ENCODE measurements at places on chromosomes 3 and 15. TPM values are rescaled to one million over a fixed set of nuclear protein-coding genes. Genes with fewer than 3 reads are reported as not detected.

CNBP gene
- 169 TPM for total RNA-seq

USP50 gene
- 1.1 TPM for total RNA-seq

GRCh38 chr3:28308196-28308595, 40.3 kb upstream of the ZCWPW2 start:
- no peak for DNase-seq

EBLN2 gene
- total RNA-seq, result 11.1 TPM

DNA sequence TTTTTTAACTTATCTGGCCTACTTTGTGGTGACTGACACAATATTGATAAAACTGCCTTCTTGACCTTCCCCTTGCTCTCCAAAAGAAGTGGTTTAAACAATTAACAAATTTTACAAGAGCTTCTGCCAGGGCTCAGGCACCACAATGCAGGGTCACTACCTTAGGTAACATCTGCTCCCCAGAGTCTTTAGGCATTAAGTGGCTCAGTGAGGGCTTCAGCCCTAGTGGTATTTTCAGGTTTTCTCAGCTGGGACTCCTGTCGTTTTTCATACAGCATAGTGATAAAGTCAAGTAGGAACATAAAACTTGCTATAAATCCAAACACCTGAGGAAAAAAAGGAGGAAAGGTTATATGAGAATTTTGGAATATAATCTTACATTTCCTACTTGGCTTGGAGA, 18.9 kb downstream of the CMTM6 start:
- DNase-seq, result no peak

HRG gene
- not detected for total RNA-seq

VIPR1 gene
- total RNA-seq, result 0.16 TPM

TMEM212 gene
- not detected for total RNA-seq

DNA sequence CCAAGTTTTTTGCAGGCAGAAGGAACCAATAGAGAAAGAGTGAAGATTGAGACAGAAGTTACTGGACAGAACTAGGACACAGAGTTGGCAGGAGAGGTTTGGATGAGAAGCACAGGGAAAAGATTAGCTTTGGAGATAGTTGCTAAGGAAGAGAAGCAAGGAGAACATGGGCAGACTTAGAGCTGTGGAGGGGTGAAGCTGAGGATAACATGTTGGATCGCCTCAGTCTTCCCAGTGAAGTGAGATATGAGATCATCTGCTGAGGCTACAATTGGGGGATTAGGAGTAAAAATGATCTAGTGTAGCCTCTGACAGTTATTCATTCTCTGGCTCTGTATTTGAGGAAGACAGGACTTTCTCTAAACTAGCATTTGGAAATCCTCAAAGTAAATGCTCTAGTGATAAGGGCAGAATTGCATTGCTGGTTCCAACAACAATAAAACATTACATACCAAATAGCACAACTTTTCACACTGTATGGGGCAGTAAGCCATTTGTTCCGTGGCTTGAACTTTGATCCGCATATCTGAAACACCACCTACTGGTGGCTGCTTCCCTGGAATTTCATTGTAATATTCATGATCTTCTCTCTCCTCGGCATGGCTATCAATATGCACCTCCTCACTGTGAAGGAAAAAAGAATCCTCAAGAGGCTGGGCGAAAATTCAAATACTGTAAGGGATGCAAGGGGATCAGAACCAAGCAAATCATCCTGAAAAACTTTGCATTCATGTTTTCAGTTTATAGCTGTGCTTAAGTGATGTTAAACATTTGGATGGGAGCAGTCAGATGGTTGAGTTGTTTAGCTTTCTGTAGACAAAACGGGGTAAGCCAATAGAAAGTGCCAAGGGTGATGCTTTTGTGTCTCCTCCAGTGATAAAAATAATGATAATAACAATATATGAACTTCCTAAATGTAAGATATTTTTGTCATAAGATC, 22.2 kb upstream of the EID1 start:
- DNase-seq, result no peak

GRCh38 chr15:31455499-31455898, 128.9 kb downstream of the KLF13 start:
- no peak for DNase-seq

- no peak for DNase-seq
Observed at GRCh38 chr3:10496121-10496863, 9.1 kb downstream of the ATP2B2 start.

SLC28A2 gene
- total RNA-seq, result not detected

GRCh38 chr3:19263606-19264005, 115.3 kb downstream of the KCNH8 start:
- DNase-seq, result no peak

INSYN1 gene
- 30.1 TPM for total RNA-seq

DNA sequence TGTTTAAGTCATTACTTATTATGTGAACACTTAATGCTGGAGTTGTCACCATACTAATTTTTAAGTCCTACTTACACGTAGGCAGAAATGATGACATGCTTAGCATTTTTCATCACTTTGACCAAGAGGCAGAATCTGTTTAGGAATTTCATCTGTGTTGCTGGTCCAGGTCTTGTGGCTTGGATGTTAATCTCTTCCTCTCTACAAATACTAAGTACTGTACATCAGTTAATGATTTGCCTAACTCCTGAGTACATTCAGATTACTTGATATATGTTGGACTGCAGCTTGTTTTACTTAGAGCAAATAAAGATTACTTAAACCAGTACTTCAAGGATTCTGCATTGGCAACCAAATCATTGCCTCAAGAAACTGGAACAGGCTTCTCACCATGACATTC, 8.6 kb downstream of the SNRK start:
- DNase-seq, result no peak

ACP3 gene
- 1.2 TPM for total RNA-seq

SCN5A gene
- 0.16 TPM for total RNA-seq
